ENCODE measurements at places on chromosomes 3 and 15.
A peak's percentile ranks its signal among the peaks of the same experiment; 100 is the strongest.

GRCh38 chr3:118548434-118548833 is 486.2 kb downstream of the IGSF11 start:
- no peak for DNase-seq

- no peak for DNase-seq
Observed at GRCh38 chr3:143597774-143598652, 250.3 kb downstream of the SLC9A9 start.

DNA sequence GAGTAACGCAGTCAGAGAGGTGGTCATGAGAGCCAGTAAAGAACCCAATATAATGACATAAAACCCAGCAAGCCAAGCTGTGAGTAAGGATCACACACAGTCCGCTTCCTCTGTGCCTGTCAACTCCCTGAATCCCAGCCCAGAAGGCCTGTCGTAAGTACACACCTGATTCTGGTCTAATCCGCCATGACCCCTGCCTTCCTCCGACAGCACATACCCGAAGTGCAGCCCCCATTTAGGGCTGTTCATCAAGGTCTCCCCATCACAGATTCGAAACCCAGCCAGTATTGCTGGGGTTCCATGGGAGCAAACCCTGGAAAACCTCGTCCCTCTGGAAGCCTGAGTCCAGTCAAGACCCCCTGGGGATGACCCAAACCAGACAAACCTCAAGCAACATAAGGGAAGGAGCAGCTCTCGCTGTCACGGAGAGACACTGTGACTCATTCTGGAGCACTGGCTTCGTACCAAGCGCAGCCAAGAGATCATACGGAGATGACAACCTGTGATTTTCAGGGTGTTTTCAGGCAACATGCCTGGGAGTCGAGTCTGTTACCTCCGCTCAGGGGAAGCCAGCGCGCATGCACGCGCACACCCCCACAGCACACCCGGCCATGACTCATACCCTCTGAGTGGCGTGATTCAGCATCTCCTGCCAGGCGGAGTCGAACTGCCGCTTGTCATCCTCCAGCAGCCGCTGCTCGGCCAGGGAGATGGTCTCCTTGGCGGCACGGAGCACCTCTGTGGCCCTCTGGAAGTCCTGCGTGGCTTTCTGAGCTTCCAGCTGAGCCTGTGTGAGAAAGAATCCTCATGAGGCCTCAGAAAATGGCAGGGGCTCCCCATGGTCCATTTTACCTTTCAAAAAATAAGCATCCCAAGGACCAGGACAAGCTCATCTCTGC is 63.0 kb downstream of the SH3BP5 start:
- no peak for DNase-seq

DNA sequence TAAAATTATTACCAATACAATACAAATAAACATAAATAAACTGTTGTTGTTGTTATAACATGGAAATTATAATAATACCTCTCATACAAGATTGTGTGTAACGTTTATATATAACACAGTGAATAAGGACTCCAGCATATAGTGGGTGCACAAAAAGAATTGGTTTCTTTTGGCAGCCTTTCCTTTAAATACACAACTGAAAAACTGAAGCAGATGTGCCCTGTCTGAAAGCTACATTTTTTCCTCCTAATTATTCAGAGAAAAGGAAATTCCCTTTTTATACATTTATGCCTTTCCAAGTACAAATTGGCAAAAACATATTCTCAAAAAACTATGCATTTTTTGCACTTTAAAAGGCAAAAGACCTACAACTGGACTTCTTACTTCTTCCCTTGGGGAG is 928.9 kb upstream of the NR2F2 start:
- no peak for DNase-seq

- DNase-seq, result no peak
Observed at GRCh38 chr3:31544634-31545033, 11.9 kb downstream of the STT3B start.

GRCh38 chr3:149489060-149489690 is 14.7 kb downstream of the TM4SF4 start:
- no peak for DNase-seq

DNA sequence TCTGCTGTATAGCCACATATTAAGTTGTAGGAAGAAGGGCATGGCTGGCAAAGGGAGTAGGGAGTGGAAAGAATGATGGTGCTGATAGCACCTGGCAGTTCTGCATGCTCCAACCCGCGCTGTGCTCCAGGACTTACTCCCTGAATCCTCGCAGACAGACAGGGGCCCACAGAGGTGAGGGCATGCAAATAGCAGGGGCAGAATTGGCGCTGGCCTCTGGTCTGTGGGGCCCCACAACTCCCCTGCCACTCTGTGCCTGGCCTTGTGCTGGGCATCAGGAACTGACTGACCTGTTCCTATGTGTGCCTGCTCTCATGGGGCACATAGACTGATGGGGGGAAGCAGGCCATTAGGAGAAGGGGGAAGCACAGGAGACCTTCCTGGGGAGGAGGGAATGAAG is 20.9 kb downstream of the HDAC11 start:
- DNase-seq, result no peak

- DNase-seq, result no peak
Observed at GRCh38 chr15:85943151-85943550, 136.5 kb upstream of the AGBL1 start.

GRCh38 chr3:172630316-172630715 is 80.6 kb downstream of the NCEH1 start:
- DNase-seq, result no peak

DNA sequence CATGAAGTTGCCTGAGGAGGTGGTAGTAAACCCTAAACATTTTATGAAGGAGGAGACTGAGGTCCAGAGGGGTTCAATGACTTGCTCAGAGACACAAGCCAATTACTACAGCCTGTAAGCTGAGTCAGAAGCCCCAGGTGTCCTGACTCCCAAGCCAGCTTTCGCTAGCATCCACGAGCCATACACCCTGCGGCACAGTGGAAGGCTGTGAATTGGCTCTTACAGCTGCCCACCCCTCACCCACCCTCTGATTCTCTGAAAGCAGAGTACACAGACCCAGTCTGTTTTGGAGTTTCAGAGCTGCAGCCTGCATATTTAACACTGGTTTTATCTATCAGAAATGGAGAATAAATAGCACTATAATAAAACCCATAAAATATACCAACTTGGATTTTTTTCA is 253.4 kb downstream of the IGSF11 start:
- DNase-seq, result no peak

GRCh38 chr3:72306800-72307341 is 521.9 kb upstream of the PROK2 start:
- no peak for DNase-seq

DNA sequence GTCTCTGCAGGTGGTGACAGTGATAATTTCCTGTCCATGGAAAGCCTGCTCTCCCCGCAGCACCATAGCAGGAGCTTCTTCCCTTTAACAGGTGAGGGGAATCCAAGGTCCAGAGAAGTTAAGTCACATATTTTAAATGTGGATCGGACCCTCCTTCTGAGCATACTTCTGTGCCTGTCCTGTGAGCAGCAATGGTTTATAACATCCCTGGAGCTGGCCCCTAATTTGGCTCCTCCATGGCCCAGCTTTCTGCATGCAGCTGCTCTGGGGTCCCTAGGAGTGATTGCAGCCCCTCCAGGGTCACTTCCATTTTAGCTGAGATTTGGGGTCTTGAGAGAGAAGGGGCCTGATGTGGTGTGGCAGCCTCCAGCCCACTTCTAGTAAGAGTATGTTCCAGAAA is 127.8 kb downstream of the EEFSEC start:
- no peak for DNase-seq

- DNase-seq, result no peak
Observed at GRCh38 chr3:81752604-81753003, 8.8 kb downstream of the GBE1 start.

DNA sequence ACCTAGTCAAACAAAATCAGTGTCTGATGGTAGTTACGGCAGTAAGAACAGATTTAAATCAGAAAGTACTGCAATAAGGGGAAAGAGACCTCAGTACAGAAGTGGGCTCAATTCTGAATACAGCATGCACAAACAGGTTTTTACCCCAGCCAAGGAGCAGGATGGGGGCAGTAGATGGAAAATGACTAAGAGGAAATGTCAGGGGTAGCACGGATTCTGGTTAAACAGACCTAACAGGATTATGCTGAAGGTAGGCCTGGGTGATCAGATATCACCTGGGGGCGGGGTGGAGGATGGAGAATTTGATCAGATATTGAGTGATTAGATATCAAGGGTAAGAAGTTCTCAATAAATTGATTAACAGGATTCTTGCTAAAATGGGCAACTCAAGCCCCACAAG is 19.0 kb downstream of the MESD start:
- no peak for DNase-seq

- DNase-seq, result no peak
Observed at GRCh38 chr3:33791477-33792166, 6.8 kb upstream of the PDCD6IP start.

- peak; percentile 3 for DNase-seq
Observed at GRCh38 chr3:175386630-175387029, 527.5 kb downstream of the NAALADL2 start.

GRCh38 chr3:26984416-26985390 is 362.1 kb downstream of the LRRC3B start:
- no peak for DNase-seq

GRCh38 chr3:51963951-51964451 is 3.3 kb downstream of the PCBP4 start:
- no peak for DNase-seq

DNA sequence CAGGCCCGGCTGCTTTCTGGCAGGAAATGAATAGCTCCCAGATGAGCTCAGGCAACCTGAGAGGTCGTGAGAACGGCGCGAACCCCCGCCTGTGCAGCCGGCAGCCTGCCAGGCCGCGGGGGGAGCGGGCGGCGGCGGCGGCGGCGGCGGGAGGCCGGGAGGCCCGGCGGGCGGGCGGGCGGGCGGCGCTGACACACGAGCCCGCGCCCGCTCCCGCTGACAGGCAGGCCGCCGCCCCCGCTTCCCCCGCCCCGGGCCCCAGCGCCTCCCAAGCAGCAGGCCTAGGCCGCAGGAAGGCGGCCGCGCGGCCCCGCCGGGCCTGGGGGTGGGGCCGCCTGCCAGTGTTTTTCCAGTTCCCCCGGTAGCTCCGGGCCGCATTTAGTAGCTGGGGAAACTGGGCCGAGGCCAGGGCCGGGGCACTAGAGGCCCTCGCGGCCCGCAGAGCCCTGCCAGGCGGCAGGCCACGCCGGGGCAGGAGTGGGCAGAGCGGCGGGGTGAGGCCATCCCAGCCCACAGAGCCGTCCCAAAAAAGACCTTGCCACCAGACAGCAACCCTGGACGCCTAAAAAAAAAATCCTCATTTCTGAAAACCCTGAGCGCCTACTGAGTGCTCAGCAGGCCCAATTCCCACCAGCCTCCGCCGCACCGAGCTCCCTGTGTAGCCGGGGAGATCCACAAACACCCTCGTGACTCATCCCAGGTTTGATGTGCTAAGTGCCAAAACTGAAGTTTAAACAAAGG is 5.6 kb downstream of the HES1 start:
- peak; percentile 88 for DNase-seq

GRCh38 chr3:128227507-128227906 is 74.2 kb downstream of the EEFSEC start:
- DNase-seq, result no peak

DNA sequence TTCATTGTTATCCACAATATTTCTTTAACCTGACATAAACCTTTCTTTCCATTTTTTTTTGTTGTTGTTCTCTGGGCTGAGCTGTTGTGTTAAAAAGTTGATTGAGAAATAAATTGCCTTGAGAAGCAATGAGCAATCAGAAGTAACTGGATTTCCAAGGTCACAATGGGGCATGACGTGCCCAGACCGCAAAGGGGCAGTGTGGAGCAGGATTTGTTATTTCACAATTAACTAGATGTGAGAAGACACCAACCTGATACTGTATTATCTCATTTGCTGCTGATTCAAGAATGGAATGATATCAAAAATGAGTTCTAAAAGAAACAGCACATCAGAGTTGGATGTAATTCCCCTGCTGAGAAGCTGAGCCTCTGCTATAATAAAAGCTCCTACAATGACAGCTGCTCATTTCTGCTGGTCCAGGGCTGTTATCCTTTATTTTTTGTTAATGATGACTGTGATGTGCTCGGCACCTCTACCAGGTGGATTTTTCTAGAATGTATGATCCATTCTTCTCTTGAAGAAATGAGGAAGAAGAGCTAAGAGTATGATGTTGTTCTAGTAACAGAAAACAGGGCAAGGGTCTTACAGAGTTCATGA is 28.1 kb downstream of the CPNE4 start:
- DNase-seq, result no peak

- DNase-seq, result no peak
Observed at GRCh38 chr3:140219923-140220452, 285.0 kb downstream of the CLSTN2 start.

DNA sequence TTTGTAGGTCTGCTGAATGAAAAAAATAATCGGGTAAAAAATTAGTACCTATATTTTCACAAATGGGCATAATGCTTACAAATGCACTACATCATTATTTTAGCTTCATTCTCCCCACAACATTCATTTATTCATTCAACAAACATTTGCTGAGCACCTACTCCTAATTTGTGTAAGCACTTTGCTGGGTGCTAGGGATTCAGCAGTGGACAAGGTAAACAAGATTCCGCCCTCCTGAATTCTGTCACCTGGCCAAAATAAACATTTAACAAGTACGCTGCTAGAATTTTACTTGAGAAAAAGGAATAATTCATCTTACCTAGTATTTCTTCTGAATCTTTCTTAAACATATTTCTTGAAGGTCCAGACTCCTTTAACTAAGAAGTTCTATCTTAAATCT is 72.1 kb downstream of the TIGIT start:
- DNase-seq, result no peak

- no peak for DNase-seq
Observed at GRCh38 chr15:50180582-50180981, 1.4 kb upstream of the SLC27A2 start.

DNA sequence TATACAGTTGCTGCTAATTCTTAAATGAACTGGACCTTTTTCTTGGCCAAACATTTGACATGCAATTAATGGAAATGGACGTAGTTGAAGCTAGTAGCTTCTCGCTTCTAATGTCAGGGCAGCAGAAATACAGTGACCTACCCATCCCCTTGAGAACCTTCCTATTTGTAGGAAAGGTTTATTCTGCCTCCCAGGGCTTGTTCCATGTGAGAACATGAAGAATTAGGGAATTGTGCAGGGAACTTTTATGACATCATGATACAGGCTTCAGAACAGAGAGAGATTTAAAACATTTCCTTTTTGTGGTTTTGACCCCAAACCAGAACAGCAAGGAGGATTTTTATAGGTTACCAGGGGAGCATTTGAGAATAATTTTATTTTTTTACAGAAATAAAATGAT is 406.6 kb upstream of the PPP2R3A start:
- no peak for DNase-seq

GRCh38 chr3:30481241-30481640 is 125.2 kb upstream of the TGFBR2 start:
- DNase-seq, result no peak

DNA sequence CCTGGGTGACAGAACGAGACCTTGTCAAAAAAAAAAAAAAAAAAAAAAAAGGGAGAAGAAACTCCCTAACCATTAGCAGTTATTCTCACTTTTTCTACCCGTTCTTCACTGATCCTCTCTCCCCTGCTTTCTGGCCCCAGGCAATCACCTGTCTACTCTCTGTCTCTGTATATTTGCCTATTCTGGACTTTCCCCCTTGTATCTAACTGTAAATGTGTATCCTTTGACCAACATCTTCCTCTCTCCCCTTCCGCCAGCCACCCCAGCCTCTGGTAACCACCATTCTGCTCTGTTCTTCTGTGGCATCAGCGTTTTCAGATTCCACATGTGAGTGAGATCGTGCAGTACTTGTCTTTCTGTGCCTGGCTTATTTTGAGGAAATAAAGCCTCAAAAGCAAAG is 6.9 kb downstream of the CYFIP1 start:
- peak; percentile 36 for DNase-seq

GRCh38 chr3:157718800-157719199 is 215.6 kb upstream of the VEPH1 start:
- DNase-seq, result no peak
